Jurkat, Clone E6-1 (cell line): ENCODE measurements at places on chromosomes 2 and 18.
A peak's percentile ranks its signal among the peaks of the same experiment; 100 is the strongest.

GRCh38 chr2:173571021-173571821 lies 216.5 kb downstream of the CDCA7 start:
- DNase-seq, result no peak

DNA sequence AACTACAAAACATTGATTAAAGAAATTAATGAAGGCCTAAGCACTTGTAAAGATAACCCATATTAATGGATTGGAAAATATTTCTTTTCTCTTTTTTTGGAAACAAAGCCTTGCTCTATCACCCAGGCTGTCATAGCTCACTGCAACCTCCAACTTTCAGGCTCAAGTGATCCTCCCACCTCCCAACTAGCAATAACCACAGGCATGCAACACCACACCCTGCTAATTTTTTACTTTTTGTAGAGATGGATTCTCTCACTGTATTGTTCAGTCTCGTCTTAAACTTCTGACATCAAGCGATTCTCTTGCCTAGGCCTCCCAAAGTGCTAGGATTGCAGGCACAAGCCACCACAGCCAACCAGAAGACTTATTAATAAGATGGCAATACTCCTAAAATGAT lies 73.4 kb upstream of the NDUFV2 start:
- DNase-seq, result no peak

GRCh38 chr2:44897406-44897805 lies 44.1 kb upstream of the SIX3 start:
- DNase-seq, result no peak

GRCh38 chr18:31447530-31448191 lies at the start of gene DSG3:
TSS of gene DSG3 (plus strand) at chr18:31447741. CDS start at chr18:31447878, 137 bp downstream.
- DNase-seq, result no peak

DNA sequence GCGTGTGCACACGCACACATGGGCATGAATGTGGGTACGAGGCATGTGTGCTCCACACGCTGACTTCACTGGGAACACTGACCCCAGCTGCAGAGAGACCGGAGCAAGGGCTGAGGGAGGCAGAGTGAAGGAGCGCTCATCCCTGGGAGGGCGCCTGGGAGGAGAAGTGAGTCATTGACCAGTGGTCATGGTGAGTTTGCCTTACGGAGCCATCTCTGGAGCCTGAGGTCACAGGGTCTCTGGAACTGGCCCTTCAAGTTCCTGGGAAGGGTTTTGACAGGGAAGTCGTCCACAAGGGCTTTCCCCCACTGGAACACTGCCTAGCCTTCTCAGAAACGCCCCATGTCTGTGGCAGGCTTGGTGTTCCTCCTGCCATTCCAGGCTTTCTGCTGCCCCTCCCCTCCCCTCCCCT lies 14.3 kb upstream of the TMEM185B start:
- DNase-seq, result no peak

DNA sequence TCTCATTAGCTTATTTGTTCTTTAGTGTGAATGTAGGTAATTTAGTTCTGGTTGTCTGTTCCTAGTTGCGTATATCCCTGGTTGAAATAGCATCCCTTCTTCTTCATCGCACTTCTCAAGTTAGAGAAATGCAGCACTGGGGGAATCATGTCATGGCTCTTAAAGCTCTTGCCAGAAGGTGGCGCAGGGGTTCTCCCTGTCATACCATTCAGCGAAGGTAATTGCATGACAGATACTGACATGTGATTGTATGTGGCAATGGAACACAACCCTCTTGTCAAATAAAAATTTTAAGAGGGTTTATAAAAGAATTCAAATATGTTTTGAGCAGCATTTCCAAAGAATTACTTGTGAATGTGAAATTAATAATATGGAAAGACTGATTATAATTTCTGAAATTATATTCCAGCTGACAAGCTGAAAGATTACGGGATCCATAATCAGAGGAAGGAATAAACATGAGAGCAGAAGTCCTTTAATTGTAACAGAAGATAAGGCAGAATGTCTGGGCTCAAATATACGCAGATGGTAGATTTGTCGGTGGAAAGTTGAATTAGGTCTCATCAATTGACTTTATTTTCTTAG lies 411.7 kb downstream of the DSEL start:
- peak; percentile 51 for DNase-seq

GRCh38 chr2:69436596-69436937 lies 668 bp downstream of the NFU1 start:
- peak; percentile 18 for DNase-seq

- DNase-seq, result no peak
Observed at GRCh38 chr2:108926561-108927380, 62.2 kb downstream of the EDAR start.

- DNase-seq, result no peak
Observed at GRCh38 chr2:215811003-215811402, 202.3 kb downstream of the MREG start.

DNA sequence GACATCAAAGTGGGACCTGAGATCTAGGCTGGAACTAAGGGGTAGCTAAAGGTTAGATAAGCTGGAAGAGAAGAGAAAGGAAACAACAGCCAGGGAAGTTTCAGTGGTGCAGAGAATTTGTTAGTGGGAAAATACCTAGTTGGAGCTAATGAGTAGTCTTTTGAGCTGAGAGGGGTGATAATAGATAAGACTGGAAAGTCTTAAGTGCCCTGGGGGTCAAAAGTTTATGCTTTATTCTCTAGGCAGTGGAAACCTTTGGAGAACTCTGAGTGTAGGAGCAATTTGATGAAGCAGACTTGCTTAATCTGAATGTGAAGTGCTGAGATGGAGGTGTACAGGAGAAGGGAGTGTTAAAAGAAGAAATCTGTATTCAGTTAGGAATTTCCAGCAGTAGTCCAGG lies 90.8 kb downstream of the CPS1 start:
- no peak for DNase-seq

- DNase-seq, result no peak
Observed at GRCh38 chr2:29059624-29060023, 14.7 kb downstream of the PCARE start.

DNA sequence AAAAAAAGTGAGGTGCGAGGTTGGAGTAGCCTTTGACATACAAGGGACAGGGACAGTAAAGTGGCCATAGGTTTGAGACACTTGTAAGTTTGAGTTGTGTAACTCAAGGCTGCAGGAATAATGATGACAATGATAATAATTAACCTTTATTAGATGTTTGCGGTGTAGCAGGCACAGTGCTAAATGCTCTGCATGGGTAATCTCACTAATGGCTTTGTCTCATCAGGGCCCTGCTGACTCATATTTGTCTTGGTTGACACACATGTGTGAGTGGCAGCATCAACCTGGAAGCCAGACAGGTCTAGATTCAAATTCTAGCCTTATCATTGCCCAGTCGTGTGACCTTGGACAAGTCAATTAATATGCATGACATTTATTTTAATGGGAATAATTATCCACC lies 126.2 kb downstream of the FSHR start:
- DNase-seq, result no peak

GRCh38 chr2:101442667-101443061 lies 32.2 kb downstream of the RFX8 start:
- DNase-seq, result no peak

DNA sequence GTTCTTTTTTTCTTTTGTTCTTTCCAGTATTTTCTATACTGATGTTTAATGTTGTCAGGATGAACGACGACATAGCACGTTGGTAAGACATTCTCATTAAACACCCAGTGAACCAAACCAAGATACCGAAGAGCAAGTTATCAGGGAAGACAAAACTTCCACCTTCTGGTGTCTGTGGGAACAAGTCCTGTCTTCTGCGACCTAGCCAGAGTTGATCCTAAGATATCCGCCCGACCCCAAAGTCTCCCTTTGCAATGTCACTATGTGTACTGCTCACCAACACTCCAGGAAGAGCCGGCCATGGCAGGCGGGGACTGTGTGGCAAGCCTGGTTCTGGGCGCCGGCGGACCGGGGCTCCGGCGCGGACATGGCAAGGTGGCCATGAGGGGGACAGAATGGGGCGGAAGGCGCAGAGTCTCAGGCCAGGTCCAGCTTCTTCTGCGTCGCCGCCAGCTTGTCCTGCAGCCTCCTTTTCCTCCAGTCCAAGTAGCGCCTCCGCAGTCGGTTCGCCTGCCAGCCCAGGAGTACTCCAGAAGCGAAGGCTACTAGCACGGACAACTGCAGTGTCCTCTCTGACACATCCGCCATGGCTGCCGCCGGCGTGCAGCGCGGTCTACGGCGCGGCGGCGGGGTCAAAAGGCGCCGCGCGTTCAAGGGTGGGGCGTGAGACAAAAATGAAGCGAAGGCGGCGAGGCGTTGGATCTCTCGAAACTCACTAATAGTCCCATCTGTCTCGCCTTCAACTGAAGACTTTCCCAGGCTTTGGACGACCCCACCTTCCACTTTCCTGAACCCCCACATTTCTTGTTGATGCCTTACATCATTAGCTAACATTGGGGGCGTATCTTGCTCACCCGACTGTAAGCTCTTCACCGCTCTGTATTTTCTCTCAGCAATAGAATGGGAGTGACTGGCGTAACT lies at the start of gene MTLN:
Gene MTLN, minus strand, starts transcription at position 610 of the 921 bp plus-strand sequence. Its CDS starts 22 bp downstream, at position 588.
- DNase-seq, result peak; percentile 56

DNA sequence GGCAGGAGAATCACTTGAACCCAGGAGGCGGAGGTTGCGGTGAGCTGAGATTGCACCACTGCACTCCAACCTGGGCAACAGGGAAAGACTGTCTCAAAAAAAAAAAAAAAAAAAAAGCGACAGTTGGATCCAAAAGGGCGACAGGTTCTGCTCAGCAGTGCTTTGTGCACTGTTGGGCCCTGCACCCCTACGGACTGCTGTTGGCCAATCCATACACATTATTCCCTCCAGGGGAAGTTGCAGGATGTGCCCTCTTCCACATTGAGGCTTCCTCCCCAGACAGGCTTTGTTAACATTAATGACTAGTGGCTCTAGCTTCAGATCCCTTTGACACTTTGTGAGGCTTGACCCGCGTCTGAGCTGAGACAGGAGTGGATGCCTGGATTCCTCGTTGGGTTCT lies 9.4 kb downstream of the NT5DC4 start:
- DNase-seq, result no peak

DNA sequence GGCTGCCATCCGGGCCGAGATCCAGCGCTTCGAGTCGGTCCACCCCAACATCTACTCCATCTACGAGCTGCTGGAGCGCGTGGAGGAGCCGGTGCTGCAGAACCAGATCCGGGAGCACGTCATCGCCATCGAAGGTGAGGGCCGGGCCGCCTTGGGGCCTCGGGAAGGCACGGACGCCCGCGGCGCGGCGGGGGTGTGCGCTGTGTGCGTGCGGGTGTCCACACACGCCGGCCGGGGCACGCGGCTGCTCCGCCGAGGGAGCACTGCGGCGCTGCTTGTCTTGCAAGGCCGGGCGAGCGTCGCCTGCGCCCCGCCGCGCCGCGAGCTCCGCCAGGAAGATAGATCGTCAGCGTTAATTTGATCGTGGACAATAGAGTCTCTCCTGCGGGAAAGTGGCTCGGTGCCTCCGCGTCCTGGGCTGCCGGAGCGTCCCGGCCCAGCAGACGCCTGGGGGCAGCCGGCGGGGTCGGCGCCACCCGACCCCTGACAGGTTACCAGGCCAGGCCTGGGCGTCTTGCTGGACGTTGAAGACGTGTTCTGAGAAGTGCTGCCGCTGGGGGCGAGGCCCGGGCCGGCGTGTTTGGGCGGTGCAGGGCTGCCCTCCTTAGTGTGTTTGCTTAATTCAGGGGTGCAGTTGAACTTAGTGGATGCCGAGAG lies 1.0 kb downstream of the AGAP1 start:
- no peak for DNase-seq

GRCh38 chr2:218003981-218004419 lies 1.2 kb upstream of the TNS1 start:
- DNase-seq, result no peak

- no peak for DNase-seq
Observed at GRCh38 chr2:111667542-111668273, 216.3 kb downstream of the ANAPC1 start.

DNA sequence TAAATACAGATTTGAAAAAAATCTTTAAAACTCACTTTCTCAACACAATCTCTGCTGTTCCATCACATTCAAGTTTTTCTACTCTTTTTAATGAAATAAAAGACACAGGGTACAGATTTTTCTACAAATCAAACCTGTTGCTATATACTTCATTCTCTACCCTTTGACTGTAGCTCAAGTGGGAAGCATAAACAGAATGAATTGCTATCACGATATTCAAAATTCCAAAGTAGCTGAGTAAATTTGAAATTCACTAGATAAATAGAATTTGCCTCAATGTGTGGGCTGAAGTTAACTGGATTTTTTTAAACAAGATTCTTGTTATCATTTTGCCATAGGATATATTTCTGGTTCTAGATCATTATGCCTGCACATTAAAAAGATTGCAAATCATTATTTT lies 185.9 kb downstream of the ZNF521 start:
- no peak for DNase-seq

GRCh38 chr2:121805766-121806143 lies 50.3 kb downstream of the TSN start:
- DNase-seq, result no peak

DNA sequence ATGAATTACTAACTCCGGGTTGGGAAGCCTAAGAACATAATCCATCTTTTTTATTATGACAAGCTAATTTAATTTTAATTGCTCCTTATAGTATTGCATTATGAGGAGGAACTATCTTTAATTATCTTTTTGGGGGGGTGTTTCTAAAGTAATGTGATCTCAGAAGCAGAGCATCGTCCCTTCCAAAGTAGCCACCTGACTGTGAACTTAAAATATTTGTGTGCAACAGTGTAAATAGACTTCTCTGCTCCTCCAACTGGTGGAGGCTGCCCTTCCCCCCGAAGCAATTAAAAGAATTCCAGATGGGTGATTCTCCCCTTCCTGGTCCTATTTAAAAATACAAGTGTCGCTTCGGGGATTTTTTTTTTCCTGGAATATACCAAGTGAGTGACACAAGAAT lies 55.7 kb downstream of the TCF7L1 start:
- DNase-seq, result no peak

DNA sequence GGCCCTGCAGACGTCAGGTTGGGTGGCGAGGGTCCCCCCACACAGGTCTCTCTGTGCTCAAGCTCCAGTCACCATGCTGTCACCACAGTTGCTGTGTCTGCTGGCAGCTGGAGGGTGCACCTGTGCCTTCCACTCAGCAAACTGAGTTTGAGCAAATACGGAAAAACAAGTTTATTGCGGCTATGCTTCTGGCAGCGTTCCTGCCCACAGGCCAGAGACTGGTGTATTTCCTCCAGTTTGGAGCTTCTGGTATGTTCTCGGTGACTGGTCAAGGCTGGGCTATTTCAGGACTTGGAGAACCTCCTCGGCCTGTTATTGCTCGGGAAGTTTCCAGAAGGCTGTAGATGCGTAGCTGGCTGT lies 132.6 kb downstream of the SEPTIN10 start:
- no peak for DNase-seq

DNA sequence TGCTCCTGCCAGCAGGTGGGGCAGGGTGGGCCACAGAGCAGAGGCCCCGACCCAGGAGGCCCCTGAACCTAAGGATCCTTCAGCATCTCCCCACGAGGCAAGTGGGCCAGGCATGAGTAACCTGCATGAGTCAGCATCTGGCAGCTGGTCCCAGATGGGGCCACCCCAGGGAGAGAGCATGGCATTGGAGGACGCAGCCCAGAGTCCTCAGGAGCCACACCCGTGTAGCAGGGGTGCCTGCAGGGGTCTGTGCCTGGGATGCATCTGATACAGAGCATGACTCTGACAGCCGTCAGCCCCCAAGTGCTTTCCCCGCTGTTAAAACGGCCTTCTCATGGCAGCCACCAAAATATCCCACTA lies 185.6 kb upstream of the SALL3 start:
- DNase-seq, result no peak
